HCT116 (cell line): ENCODE measurements at places on chromosomes 3 and 15. TPM values are rescaled to one million over a fixed set of nuclear protein-coding genes. Genes with fewer than 3 reads are reported as not detected.

ZPLD1 gene
- total RNA-seq = not detected

SNRPN gene
- total RNA-seq = 2.0 TPM

SELENOK gene
- 35.1 TPM for total RNA-seq

TGM4 gene
- not detected for total RNA-seq

LRRC2 gene
- not detected for total RNA-seq

P2RY12 gene
- not detected for total RNA-seq

SNTN gene
- not detected for total RNA-seq

AMIGO3 gene
- total RNA-seq = 0.32 TPM

CILP gene
- total RNA-seq = not detected

TRIP4 gene
- total RNA-seq = 18.3 TPM

RYK gene
- 55.2 TPM for total RNA-seq

NBEAL2 gene
- 72.9 TPM for total RNA-seq

DUOX2 gene
- total RNA-seq = 0.44 TPM

SPATA12 gene
- total RNA-seq = 0.22 TPM

STAB1 gene
- total RNA-seq = 0.44 TPM

MGLL gene
- total RNA-seq = 6.8 TPM

RAD51 gene
- 20.9 TPM for total RNA-seq

AADACL2 gene
- not detected for total RNA-seq

SLC22A14 gene
- total RNA-seq = 0.22 TPM

GOLGA8T gene
- not detected for total RNA-seq

KNG1 gene
- total RNA-seq = 0.25 TPM

SERINC4 gene
- 0.12 TPM for total RNA-seq

SKIC8 gene
- total RNA-seq = 57.1 TPM

KBTBD13 gene
- not detected for total RNA-seq

CRABP1 gene
- 0.47 TPM for total RNA-seq

PTPRG gene
- 32.1 TPM for total RNA-seq

CHRM5 gene
- total RNA-seq = not detected

CFAP100 gene
- total RNA-seq = not detected

EPHB3 gene
- 6.5 TPM for total RNA-seq
